ENCODE measurements at places on chromosomes 2 and 18.

DNA sequence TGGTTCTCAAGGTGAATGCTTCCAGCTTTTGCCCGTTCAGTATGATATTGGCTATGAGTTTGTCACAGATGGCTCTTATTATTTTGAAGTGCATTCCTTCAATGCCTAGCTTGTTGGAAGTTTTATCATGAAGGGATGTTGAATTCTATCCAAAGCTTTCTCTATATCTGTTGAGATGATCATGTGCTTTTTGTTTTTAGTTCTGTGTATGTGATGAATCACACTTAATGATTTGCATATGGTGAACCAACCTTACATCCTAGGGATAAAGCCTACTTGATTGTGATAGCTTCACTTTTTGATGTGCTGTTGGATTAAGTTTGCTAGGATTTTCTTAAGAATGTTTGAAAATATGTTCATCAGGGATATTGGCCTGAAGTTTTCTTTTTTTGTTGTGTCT, 112.1 kb downstream of the MBD2 start:
- no peak for DNase-seq

- peak; percentile 39 for DNase-seq
Observed at GRCh38 chr18:78986018-78986481, 6.4 kb downstream of the SALL3 start.

- DNase-seq = no peak
Observed at GRCh38 chr18:34494359-34494696, 215.8 kb upstream of the DTNA start.

- DNase-seq = no peak
Observed at GRCh38 chr18:35590935-35591334, 9.4 kb downstream of the GALNT1 start.

- peak; percentile 69 for DNase-seq
Observed at GRCh38 chr2:134460583-134460998, 206.7 kb downstream of the MGAT5 start.

DNA sequence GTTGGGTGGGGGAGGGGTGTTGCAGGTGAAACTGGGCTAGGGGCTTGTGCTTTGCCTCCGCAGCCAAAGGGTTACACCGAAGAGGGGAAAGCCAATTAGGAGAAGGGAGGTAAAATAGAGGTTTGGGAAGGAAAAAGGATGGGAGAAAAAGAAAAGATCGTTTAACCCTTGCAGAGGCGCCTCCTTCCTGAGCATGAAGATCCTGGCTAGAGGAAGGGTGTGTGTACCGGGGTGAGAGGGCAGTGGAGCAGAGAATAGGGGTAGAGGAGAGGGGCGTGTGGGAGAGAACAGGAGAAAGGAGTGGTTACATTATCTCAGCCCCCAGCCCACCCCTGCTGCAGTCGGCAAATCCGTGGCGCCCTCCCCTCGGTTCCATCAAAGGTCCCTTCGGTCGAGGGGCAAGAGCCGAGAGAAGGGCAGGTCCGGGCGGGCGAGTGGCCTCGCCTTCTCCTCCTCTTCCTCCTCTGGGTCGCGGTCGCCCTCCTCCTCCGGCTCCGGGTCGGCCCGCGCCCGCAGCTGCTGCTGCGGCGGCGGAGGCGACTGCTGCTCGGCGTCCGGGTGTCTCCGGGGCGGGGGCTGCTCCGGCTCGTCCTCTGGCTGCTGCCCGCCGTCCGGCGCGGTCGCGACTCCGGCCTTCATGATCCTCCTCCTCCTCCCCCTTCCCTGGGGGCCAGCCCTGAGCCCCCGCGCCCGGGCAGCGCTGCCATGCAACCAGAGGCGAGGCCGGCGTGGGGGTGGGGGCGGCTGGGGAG, 1.1 kb downstream of the MARCHF4 start:
- no peak for DNase-seq

DNA sequence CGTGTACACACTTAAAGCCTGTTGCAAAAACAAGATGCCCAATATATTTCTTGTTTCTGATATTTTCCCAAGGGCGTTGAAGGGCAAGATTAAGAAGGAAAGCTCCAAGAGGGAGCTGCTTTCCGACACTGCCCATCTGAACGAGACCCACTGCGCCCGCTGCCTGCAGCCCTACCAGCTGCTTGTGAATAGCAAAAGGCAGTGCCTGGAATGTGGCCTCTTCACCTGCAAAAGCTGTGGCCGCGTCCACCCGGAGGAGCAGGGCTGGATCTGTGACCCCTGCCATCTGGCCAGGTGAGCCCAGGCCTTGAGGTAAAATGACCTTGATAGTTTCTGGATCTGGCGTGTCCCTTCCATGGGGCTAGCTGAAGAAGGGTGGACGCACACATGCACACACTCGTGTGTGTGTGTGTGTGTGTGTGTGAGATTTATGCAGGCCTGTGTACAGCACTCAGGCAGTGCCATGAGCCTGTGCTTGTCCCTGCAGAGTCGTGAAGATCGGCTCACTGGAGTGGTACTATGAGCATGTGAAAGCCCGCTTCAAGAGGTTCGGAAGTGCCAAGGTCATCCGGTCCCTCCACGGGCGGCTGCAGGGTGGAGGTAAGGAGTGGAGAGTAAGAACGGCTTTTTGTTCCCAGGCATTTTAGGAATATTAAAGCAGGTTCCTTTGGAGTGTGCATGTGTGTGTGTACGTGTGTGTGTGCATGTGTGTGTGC, 23.6 kb downstream of the MLPH start:
- DNase-seq = no peak

- DNase-seq = no peak
Observed at GRCh38 chr2:203973676-203974075, 37.1 kb downstream of the ICOS start.

DNA sequence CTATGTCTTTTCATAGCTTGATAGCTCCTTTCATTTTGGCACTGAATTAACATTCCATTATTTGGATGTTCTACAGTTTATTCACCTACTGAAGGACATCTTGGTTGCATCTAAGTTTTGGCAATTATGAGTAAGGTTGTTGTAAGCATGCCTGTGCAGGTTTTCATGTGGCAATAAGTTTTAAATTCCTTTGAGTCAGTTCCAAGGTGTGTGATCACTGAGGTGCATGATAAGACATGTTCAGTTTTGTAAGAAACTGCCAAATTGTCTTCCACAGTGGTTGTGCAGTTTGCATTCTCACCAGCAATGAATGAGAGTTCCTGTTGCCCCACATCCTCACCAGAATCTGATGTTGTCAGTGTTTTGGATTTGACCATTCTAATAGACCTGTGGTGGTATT, 24.2 kb downstream of the XDH start:
- DNase-seq = no peak

- DNase-seq = no peak
Observed at GRCh38 chr2:173149491-173149890, 73.8 kb downstream of the MAP3K20 start.

- no peak for DNase-seq
Observed at GRCh38 chr2:72696559-72696958, 129.3 kb downstream of the EXOC6B start.

DNA sequence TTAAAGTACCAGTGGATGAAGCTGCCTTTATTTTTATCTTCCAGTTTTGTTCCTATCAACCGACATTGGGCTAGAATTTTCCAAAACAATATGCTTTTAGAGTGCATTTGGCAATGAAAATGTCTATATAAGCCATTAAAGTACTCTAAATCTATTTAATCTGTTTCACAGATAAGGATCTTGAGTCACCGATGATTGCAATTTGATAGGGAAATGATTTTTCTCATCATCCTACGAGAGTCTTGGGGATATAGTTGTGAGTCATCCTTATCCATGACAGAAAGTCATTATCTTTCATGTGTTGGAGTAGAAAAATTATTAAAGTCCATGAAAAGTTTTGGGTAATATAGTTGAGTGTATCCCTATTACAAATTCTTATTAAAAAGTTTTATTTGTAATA, 26.1 kb downstream of the SLC39A10 start:
- DNase-seq = no peak

- DNase-seq = no peak
Observed at GRCh38 chr2:238380785-238381184, 45.9 kb upstream of the ASB1 start.

GRCh38 chr2:188785490-188785889, 188.7 kb upstream of the COL3A1 start:
- DNase-seq = no peak

DNA sequence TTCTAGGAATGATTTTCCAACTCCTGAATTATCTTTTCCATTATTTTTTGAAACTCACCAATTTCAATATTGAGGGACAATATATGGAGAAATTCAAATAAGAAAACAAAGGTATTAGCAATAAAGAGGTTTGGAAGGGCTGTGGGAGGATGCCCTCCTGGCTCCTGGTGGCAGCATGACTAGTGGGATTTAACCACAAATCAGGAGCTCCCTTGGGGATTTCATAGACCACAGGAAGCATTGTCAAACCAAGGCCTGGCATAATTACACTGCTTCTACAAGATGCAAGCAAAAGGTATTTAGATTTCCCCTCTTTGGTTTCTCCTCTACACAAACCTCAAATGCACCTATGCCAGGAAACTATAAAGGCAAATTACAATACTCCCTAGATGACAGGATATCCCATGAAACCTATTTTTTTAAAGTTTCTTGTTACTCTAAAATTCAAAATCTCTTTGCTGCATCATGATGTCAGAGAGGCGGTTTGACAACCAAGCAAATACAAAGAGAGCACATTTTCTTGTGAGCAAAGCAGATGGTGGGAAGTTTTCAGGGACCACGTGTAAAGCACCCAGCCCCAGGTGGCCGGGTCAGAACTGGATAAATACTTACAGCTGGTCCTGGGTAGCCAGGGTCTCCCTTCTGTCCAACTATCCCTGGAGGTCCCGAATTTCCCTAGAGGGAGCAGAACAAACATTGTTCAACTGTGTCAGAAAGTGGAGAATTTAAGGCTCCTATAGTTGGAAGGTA, 67.9 kb downstream of the COL6A3 start:
- DNase-seq = no peak

DNA sequence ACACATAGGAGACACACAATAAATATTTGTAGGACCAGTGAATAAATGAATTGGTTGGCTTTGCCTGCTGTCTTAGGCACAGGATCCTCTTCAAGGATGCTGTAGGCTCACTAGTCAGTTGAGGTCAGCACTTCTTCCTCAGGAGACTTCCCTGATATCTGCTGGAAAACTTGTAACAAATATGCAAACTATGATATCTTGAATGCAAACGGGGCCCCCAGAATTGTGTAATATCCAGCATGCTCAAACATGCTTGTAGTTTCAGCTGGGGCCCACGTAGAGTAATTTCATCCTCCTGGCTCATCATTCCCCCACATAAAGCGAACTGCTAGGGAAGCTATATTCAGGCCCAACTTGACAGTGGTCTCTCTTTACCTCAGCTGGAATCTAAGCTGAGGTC, 43.6 kb downstream of the POLE4 start:
- DNase-seq = no peak

DNA sequence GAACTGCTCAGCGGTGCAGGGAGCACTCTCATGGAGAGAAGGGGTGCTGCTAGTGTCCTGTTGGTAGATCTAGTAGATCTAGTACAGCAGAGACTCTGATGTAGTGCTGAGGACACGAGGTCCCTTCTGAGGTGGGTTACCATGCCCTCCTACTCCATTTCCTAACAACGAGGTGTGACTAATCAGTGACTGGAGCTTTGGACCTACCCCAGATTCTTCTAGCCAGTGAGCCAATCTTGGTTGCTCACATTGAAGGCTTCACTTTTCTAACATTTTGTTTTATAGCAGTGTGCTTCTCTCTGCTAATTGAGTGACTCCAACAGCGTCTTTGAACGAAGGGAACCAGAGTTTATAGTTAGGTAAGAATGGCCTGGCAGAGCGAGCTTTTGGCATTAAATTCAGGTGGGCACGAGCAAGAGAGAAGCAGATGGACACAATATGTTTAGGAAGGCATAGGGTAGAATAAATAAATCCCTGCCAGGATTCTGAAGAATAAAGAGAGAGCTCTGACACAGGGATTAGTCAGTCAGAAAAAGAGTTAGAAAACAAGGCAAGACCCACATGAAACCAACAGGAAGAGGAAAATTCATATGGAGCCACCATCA, 306.0 kb upstream of the RAB12 start:
- no peak for DNase-seq

DNA sequence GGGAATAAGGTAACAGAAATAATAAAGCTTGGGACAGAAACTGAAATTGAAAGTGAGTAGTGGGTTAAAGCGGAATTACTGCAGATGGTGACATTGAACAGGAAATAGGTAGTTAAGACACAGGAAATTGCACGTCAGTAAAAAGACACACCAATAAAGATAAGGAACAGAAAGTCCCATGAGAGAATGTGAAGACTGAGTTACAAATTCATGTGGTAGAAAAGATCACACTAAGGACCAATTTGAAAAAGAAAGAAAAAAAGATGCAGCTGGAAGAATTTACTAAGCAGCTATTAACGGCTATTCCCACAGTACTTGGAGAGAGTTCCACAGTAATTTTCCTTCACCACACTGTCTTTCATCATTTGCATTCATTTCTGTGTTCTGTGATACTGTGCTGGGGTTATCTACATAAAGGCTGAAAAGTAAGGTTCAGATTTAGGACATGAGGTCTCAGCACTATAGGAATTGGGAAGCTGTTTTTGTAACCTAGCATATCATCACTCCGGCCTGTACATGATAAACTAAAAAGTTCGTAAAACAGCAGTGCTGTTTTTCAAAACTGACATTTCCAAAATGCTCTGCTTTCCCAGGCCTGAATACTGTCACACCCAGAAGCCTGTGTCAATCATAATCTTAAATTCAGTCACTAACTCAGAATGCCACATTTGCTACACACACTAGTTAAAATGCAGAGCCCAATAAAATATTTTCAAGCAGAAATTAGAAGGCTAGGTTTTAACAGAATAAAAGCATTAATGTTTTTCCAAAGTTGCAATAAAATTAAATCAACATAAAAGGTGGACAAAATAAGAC, 42.9 kb downstream of the SRBD1 start:
- DNase-seq = no peak

DNA sequence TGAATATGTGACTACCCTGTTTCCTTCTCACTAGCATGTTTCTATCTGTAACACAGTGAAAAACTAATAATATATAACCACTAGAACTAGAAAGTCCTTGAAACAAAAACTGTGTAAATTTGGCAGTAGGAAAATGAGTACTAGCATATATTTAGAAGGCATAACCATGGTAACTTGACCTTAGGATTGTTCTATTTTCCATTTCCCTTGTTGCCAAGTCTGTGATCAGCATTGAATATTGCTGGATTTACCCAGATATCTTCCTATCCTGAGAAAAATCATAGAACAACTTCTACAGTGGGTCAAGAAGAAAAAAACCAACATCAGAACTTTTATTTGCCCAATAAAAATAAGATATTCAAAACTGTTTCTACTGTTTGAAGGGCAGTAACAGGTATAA, 563.9 kb upstream of the NRXN1 start:
- DNase-seq = no peak
